WERI-Rb-1 (cell line): ENCODE measurements at places on chromosomes 7 and 10.

DNA sequence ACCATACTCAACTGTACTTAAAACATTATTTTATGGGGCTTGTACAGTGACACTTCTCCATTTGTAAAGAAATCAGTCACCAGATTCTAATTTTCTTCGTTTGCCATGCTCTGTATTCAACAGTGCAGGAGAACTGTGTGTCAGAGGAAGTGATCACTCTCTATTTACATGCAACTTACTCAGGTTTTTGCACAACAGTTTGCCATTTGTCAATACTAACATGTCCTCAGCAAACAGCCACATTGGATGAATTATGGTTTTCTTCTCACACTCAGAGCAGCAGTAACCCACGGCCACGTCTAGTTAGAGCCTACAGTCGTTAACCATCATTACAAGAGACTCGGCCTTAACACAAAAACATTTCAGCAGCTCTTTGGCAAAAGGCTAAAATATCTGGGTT, 69.2 kb upstream of the SP4 start:
- no peak for DNase-seq

DNA sequence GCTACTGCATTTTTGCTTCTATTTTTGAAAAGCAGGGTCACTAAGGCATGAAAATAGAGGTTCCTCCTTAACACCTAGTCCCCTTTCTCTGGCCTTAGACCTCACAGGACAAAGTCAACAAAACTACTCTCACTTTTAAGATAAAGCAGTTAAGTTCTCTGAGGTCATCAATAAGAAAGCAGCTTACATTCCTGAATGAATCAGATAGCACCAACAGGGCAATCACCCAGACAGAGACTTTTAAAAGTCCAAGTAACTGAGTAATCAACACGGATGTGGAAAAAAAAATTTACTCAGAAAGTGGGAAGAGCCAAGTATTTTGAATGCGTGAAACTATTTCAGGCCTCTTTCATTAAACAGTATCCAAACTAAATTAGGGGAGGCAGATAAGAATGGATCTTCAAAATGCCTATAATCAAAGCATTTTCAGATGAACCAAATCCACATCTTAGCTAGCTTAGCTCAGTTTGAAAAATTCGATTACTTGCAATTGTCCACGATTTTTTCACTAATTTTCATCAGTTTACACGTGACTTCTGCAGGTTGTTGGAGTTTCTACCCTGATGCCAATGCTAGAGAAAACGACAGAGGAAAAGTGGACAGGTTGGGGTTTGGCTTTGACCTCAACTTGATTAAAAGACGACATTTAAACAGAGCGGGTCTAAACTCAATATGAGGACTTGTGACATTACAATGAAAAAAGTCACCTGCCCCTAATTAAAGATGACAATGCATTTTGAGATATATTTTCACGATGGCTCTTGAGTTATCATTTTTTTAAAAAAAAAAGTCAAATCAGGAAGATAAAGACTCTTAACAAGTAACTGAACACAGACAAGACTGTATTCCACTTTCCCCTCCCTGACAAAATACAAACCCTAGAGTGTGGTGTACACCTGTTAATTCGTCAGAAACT, 1.6 kb downstream of the BEND7 start:
- DNase-seq: no peak

DNA sequence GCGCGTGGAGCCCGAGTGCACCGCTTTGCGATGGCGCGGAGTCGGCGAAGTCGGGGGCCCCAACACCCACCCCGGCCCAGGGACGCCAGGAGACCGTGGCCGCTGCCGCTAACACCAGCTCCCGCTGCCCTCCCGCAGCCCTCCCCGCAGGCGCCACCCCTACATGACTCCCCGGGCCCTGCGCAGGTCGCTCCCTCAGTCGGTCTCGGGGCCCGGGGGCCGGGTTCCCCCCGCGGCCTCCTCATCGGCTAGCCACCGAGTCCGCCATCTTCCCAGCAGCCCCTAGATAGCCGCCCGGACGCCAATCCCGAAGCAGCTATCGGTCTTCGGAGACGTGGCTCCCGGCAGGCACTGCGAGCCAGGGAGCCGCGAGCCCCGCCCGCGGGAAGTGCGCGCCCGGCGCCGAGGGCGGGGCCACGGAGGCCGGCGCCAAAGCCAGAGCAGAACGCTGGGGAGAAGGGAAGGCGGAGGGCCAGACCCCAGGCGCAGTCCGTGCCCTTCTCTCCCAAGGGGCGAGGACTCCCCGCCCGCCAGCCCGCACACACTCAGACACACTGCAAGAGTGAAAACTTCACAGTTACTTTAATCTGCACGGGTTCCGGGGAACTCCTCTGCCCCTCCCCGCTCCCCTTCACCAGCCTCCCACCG, at the start of gene FASTK:
Gene FASTK (minus strand): TSS at position 288 of the 648 bp plus-strand sequence. CDS start 43 bp downstream, at position 245.
- DNase-seq: peak; percentile 92

DNA sequence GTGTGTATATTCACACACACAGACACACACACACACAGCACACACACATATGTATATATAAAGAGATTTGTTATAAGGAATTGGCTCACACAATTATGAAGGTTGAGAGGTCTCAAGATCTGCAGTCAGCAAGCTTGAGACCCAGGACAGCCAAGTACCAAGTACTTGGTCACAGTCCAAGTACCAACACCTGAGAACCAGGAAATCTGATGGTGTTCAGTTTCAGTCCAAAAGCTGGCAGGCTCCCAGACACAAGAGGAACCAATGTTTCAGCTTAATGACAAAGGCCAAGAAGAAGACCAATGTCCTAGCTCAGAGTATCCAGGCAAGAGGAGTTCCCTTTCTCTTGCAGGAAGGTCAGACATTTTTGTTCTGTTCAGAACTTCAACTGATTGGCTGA, 780.2 kb downstream of the MAGI2 start:
- DNase-seq: no peak

GRCh38 chr10:79206300-79207095, 137.7 kb downstream of the ZMIZ1 start:
- no peak for DNase-seq

- DNase-seq: no peak
Observed at GRCh38 chr7:103123529-103123928, 25.4 kb downstream of the NAPEPLD start.

GRCh38 chr10:12679636-12680035, 321.9 kb downstream of the CCDC3 start:
- peak; percentile 83 for DNase-seq
